ENCODE measurements at places on chromosomes 1 and 21.
A peak's percentile ranks its signal among the peaks of the same experiment; 100 is the strongest.

DNA sequence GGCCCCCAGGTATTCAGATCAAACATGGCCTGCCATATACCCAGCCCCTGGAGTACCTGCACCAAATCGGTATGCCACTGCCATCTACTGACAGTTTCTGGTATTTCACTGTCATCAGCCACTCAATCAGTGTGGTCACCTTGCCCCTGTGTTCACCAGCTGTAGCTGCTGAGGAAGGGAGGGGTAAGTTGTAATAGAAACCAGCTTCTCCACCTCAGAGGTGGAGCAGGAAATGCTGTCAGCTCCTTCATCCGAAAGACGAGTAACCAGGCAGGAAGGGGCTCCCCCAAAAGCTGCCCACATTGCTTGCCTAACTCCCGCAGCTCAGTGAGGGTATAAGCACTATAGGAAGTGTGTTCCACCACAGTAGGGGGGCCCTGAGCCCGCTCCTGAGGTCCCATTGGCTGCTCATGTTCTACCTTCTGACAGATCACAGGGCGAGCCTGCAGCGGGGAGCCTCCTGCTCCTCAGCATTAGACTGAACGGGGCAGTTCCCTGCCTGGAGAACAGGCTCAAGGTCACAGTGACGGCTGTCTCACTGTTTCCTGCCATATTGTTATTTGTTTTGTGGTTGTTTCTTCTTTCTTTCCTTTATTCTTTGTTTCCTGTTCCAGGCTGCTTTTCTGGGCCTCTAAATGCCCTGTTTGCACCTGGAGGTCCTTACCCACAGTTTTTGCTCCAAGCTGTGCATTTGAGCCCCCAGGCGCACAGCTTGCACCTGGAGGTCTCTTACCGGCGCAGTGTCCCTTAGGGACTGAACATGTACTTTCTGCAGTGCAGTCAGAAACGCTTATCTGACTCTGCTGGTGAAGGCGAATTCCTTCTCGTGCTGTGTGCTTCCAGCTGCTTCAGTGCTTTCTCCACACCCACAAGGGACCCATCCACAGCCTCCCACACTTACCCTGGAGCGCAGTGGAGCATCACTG lies 1638.3 kb downstream of the MRPL39 start:
- DNase-seq: peak; percentile 4

- DNase-seq: no peak
Measured at GRCh38 chr1:183909672-183910071, 104.8 kb downstream of the RGL1 start.

DNA sequence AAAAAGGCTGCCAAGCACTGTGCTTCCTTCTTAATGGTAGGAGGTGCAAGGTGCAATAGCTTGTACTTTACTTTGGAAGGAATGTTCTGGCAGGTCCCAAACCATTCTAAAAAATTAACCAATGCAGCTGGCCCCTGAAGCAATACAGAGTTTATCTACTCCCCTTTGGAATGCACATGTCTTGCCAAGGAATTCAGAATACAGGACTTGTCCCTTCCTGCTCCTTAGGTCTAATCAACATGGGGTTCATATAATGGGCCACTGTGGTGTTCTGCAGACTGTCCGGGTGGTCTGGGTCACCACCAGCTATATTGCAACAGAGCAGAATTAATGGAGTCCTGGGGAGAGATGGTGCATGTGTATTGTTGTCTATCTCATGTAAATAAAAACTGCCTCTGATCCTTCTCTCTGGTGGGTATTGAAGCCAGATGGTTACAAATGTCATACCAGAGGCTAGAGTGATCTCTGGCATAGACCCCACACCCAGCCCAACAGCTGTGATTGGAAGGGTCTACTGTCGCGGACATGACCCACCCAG lies 112.8 kb downstream of the RIPK4 start:
- peak; percentile 74 for DNase-seq

DNA sequence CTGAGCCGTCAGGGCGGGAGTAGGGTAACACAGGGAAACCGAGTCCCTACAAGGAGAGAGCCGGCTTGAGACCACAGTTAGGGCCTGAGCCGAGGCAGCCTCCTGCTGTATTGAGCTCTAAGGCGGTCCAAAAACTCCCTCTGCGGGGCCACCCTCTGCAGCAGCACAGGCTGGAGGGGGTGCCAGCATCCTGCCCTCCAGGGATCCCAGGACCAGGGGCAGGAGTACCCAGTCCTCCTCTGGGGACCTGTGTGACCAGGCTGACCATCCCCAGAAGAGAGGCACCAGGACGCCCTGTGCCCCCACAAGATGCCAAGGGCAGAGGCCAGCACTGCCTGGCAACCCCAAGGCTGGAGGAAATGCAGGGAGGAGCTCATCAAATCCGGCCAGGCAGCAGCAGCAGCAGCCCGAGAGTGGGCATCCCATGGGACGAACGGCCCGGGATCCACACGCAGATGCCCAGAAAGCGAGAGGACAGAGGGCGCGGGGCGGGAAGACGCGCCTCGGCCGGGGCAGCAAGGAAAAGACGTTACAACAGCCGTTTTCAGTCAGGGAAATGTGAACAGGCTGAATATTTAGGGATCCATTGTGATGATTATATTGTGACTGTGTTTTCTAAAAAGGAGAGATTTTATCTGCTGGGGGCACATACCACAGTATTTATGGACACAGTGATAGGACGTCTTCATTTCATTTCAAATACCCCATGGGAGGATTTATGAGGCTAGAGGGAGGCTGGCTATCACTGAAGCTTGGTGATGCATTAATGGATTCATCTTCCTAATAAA lies 57.1 kb upstream of the COL18A1 start:
- no peak for DNase-seq

DNA sequence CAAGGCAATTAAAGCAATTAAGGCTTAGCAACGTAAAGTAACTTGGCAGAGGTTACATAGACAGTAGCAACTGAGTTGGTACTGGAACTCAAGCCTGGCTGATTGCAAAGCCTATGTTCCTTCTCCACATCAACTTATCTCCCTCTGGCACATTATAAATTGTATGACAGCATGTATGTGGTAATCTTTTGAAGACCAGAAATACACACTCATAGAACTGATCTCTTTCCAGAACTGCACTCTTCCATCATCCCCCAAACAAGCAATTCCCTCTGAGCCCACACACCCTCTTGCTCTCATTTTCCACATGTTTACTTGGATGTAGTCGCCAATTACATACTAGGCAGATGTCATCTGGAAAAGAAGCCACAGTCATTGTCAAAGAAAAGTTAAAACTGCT lies 502.2 kb downstream of the PLPP3 start:
- no peak for DNase-seq

DNA sequence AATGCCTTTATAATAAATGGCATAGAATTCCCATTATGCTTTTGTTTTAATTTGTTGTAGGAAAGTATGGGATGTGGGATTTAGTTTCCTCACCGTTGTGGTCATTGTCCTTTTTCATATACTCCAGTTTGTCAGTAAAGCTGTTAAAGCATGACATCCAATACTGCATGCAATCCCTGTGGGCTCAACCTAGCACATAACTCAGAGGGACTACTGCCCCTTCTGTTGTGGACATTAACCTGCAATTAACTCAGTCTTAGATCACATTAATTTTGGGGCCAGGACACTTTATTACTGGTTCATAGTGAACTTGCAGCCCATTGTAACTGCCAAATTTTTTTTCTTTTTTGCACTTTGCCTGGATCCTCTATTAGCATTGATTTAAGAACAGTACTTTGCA lies 112.5 kb downstream of the DNM3 start:
- DNase-seq: no peak

- peak; percentile 91 for DNase-seq
Measured at GRCh38 chr21:35658242-35658641, 402.1 kb downstream of the SETD4 start.

DNA sequence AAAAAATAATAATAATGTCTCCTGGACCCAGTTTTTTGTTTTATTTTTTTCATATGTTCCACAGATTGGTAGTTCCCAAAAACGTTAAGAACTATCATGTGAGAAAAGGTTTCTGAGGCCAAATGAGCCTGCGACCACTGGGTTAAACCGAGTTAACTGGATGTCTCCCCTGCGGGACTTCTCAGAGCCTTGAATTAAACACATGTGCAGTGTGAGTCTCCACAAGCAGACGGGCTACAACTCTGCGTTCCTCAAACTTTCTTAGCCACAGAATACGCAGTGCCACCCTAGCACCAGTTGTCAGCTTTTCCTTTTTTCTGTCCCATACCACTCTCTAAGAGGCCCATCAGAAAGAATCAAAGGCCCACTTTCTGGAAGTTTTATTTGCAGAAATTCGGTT lies 97.9 kb downstream of the LACTBL1 start:
- DNase-seq: no peak

GRCh38 chr1:44302541-44302940 lies 52.5 kb downstream of the ERI3 start:
- no peak for DNase-seq

DNA sequence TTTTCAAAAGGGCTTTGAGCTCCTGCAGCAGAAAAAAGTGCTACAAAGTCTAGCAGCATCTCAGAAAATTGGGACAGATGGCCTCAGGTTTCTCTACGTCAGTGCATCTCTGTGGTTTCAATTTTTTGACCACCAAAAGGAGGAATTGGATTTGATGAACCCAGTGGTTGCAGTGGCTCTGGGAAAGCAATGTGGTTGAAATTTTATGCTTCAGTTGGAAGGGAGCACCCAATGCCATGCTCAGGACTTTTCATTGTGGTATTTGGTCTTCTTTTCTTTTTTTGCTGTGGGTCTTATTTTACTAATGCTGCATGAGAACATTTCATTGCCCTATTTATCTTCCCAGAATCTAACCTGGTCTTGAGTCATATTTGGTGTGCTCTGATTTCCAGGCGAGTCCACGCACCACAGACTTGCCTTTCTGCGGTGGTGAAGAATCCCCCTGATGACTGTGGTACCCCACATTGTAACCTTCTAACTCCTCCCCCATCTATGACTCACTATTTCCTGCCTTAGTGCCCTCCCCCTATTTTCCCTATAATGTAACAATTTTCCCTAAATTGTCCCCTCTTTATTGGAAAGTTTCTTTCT lies 56.7 kb downstream of the S1PR1 start:
- DNase-seq: peak; percentile 74

- no peak for DNase-seq
Measured at GRCh38 chr1:233738396-233738795, 124.5 kb downstream of the KCNK1 start.

GRCh38 chr1:60141276-60141675 lies 67.7 kb upstream of the C1orf87 start:
- no peak for DNase-seq

- no peak for DNase-seq
Measured at GRCh38 chr21:45959182-45959581, 22.4 kb upstream of the COL6A1 start.

DNA sequence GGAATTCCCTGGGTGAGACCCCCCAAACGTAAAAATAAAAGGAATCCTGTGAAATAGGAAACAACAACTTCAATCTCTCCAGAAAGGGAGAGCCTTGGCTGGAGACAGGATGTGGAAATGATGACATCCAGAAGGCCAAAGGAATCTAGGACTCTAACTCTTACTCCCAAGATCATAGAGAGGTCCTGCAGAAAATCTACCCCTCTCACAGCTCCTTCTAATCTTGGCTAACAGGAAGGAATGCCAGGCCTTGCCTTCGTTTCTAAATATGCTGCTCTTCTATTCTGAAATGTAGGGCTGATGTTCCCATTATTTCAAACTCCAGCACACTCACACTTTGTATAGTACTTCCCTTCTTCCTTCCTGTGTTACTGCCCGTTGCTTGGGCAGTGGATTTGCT lies 40.7 kb downstream of the ARHGEF11 start:
- no peak for DNase-seq

DNA sequence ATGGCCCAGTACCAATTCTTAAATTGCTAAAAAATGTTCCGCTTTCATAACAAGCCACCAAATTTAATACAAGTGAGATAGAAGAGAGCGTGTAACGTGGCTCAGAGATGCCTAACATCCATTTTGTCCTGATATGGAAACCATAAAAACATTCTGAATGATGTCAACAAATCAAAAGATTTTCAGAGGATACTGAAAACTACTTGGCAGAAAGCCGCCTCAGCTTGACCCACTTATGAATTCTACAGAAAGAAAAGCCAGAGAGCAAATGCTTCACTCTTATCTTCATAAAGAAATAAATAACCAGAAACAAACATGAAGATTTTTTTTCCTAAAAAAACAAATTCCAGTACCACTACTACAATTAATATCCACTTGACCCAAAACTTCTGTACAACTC lies 41.2 kb downstream of the OMA1 start:
- no peak for DNase-seq

- DNase-seq: no peak
Measured at GRCh38 chr21:45409466-45410150, 4.6 kb downstream of the COL18A1 start.

GRCh38 chr1:24380508-24380907 lies 33.1 kb downstream of the STPG1 start:
- no peak for DNase-seq

DNA sequence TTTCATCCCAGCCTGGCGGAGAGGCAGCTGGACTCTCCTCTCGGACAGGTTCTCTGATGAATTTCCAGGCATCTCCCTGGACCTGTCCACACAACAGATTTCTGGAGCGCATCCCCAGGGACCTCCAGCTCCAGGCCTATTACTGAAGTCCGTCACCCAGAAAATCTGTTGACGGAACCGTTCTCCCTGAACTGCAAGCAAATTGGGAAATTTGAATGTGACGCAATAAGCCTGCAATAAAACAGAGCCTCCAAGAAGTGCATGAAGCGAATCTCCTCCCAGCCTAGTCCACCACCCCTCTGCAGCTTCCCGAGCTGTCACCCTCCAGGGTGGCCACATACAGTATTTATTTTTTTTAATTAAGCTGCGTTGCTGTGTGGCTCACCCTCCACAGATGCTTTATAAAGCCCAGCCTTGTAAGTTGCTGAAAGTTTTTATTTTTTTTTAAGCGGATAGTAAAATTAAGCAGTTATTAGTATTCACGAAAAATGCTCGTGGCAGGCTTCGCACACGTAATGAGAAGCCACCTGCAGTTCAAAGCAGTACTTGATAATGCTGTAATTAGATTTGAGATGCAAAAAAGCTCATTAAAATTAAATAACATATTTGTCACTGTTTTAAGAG lies 173.3 kb downstream of the CAMTA1 start:
- no peak for DNase-seq

- DNase-seq: no peak
Measured at GRCh38 chr1:21641967-21642739, 27.0 kb downstream of the RAP1GAP start.

DNA sequence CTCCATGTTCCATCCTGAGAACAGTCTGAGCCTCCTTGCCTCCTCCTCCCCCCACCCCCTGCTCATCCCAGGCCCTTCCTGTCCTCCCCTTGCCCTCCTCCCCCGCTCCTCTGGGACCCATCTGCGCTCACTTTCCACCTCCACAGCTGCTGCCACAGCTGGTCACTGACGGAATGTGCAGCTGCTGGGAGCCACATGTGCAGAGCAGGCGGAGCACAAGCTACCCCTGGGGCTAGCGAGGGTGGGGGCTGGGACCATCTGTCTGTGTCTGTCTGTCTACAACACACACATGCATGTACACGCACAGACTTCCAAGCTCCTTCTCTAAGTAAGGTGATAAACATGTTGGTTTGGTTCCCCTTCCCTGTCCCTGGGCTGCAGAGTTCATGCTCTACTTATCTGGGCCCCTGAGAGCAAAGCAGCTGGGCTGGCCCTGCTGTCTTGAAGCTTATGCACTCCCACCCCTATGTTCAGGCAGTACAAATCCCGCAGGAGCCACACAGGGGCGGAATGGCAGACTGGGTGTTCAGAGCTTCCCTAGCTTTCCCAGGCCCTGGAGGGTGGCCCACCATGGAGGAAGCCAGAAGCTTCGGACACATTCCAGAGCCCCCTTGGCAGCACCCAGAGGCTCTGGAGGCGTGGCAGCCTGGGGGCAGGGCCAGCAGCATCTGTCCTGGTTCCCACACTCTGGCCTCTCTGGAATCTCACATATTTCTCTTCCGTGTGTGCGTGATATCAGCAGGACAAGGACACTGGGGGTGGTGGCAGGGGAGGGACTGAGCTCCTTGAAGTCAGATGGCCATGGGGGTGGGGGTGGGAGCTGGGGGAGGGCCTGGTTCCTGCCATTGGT lies 7.0 kb upstream of the HEYL start:
- peak; percentile 69 for DNase-seq

Data from fibroblast of skin of right quadriceps (primary cell).